Activated naive CD4-positive, alpha-beta T cell (primary cell): ENCODE measurements at places on chromosomes 2 and 18.

- DNase-seq = no peak
These were observed 130.9 kb upstream of the RND3 start for GRCh38 chr2:150618245-150618895.

GRCh38 chr2:102783506-102784183, 21.8 kb downstream of the TMEM182 start:
- DNase-seq = no peak

DNA sequence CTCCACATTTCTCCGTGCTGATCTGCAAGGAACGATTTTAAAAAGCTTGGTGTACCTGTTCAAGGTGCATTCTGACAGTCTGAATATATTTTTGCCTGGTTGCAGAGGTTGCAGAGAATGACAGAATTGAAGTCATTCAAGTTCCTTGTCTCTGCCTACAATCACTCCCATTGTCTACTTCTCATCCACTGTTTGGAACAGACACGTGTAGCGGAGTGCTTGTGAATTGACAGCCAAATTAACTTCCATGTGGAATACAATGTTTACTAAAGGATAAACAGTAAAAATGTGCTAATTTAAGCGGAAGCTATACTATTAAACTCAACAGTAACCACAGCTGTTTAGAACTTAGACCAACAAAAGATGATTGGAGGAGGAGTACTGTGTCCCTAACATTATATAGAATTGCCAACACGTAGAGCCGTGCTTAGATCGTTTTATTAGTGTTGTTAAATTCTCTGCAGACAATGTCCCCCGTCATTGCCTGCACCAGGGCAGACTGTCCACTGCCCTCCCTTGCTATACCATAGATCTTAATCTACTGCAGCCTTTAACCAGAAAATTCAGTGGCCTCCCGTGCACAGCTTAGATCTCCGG, 87.3 kb upstream of the ZCCHC2 start:
- DNase-seq = no peak

- DNase-seq = peak; percentile 19
These were observed 519 bp downstream of the METTL4 start for GRCh38 chr18:2570772-2571199.

DNA sequence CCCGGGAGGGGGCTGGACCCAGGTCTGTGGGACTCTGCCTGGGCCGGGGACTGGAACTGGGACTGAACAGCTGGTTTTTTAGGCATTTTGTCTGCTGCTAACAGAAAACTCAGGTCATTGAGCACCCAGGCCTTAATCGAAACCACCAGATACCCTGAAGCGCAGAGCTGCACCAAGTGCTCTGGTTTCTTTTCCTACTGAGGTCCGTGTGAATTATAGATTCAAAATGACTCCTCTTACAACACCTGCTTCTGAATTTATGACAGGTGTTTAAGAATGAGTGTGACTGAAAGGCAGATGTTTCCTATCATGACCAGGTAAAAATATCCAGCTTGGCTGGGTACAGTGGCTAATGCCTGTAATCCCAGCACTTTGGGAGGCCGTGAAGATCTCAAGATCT, 47.8 kb downstream of the TRAPPC12 start:
- DNase-seq = no peak

- no peak for DNase-seq
These were observed 15.0 kb upstream of the CTDP1 start for GRCh38 chr18:79664525-79665125.

GRCh38 chr2:171390941-171391516, 42.8 kb downstream of the METTL8 start:
- no peak for DNase-seq

DNA sequence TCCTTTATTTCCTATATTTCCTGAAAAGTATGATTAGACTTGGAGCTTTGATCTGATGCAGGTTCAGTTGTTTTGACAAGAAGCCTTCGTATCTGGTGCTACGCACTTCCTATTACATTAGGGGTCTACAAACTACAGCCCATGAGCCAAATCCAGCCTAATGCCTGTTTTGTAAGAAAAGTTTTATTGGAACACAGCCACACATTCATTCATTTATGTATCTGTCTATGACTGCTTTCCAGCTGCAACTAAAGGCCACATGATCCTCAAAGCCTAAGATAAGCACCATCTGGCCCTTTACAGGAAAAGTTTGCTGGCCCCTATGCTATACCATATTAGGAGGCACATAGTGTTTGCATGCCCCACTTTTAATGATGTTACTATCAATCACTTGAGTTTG, 26.0 kb downstream of the EIF2AK3 start:
- DNase-seq = no peak

- peak; percentile 35 for DNase-seq
These were observed 4.2 kb upstream of the POU3F3 start for GRCh38 chr2:104849618-104850141.

GRCh38 chr2:147231081-147231480, 613.7 kb upstream of the ACVR2A start:
- DNase-seq = no peak

DNA sequence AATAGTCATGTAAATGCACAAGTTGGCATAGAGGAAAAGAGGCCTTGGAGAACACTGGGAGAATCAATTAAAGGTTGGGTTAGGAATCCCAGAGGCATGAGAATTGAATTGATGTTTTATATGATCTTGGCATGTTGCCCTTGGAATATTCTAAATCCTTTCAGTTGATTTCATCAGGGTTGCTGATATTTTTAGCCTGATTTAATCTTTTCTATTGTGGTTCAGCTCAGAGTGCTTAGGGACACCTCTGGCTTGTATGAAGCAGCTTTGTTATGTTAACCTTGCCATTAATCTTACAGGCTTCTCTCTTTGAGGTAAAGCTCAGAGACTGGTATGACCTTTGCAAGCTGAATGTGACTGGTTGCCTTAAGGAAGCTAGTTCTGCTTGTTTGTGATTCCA, 64.4 kb upstream of the LYPD6B start:
- DNase-seq = no peak

- peak; percentile 42 for DNase-seq
These were observed 50.0 kb downstream of the TMEM163 start for GRCh38 chr2:134668821-134669220.

GRCh38 chr18:76379226-76380126, 115.6 kb downstream of the ZNF516 start:
- no peak for DNase-seq

DNA sequence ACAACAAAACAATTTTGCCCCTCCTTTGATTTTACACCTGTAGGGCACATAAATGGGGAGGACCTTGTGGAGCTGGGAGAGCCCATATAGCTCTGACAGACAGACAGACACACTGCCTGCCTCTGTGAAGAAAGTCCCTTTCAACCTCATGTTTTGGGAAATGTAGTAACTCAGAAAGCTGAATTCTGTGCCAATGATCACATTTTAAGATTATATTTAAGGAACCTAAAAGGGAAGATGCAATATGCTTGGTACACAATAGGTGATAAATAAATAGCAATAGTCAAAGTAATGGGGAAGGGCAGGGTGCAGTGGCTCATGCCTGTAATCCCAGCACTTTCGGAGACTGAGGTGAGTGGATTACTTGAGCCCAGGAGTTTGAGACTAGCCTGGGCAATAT, 446.4 kb upstream of the ID2 start:
- DNase-seq = no peak

GRCh38 chr2:69060938-69061501, 48.0 kb downstream of the ANTXR1 start:
- no peak for DNase-seq

GRCh38 chr2:237159006-237159911, 73.6 kb downstream of the COPS8 start:
- DNase-seq = no peak

DNA sequence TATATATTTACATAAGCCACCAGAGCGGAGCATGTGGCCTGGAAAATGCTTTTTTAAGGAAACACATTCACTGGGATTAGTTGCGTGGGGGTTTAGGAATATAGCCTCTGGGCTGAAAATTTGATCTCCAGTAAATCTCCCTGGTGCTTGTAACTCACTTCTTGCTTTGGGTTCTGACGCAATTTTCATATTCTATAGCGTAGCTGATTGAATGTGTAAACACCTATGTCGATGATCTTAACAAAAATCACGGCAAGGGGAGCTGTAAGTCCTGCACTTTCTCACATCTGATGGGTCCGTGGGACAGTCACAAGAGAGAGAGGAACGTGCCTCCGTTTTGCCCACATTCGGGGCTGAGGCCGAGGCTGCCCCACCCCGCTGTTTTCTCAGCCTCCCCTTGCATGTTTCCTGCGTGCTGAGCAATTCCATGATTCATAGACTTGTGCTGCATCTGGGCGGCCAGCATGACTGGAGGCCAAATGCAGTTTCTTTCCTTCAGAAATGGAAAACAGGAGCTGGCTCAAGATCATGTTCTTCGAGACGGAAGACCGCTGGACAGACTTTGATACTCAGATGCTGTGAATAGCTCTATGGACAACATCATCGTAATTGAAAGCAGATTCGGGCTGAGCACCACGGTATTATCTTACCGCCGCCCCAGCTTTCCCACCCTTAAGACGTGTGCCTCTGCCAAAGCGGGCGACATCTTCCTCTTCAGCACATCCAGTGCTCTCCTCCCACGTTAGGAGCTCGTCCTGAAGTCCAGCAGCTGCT, 109.2 kb downstream of the TMEM18 start:
- DNase-seq = no peak

- DNase-seq = no peak
These were observed 942.2 kb downstream of the CNTNAP5 start for GRCh38 chr2:124967325-124967724.

DNA sequence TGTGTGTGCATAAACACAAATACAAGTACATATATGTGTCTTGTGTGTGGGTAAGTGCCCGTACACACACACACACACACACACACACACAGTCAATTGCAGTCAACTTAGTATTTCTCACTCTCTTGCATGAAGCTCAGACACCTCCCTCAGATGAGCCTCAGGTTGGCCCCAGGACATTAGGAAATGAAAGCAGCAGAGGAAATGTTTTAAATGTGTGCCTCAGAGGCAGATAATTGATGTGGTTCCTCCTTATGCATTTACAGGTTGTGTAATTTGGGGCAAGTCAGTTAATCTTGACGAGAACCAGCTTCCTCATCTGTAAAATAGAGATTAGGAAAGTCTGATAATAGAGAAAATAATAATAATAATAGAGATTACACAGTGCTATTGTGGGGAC, 814.0 kb upstream of the ID2 start:
- DNase-seq = no peak

- no peak for DNase-seq
These were observed 164.0 kb downstream of the HDAC4 start for GRCh38 chr2:239236808-239237205.

GRCh38 chr18:58032233-58032632, 11.8 kb upstream of the NEDD4L start:
- no peak for DNase-seq

DNA sequence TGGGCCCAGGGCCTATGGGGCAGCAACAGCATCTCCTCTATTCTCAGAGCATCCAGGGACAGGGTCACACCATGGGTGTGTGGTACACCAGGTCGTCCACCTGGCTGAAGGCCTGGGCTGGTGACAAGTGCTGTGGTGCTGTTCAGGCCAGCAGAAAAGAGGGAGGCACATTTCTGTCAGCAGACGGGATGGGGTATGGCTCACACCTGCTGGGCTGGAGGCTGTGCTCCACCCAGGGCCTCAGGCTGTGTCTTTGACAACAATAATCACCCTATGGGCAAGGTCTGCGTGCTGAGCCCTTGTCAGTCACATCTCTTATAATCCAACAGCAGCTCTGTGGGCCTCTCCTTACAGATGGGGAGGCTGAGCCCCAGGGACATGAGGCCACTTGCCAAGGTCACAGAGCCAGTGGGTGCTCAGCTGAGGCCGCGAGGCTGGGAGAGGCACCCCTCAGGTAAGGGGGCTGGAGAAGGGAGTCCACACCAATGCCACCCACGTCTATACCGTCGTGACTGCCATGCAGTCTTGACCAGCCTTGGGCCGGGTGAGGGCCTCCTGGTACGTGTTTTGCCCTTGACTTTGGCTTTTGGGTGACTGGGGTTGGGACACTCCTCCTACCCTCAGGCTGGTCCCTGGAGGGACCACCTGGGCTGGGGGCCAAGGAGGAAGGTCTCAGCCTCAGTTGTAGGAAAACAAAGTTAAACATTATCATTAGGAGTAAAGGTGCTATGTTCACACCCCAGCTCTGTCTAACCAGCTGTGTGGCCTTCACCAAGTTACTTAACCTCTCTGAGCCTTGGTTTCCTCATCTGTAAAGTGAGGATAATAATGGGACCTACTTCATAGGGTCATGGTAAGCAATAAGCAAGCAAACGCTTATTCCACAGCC, 5.6 kb upstream of the HS6ST1 start:
- DNase-seq = no peak

- DNase-seq = no peak
These were observed 6.8 kb downstream of the ACTR1B start for GRCh38 chr2:97656905-97657587.

- DNase-seq = no peak
These were observed 22.3 kb upstream of the GPC1 start for GRCh38 chr2:240412975-240413812.

GRCh38 chr2:68352651-68353391, 12.3 kb upstream of the PLEK start:
- no peak for DNase-seq

GRCh38 chr18:6487968-6488367, 73.3 kb upstream of the L3MBTL4 start:
- no peak for DNase-seq

DNA sequence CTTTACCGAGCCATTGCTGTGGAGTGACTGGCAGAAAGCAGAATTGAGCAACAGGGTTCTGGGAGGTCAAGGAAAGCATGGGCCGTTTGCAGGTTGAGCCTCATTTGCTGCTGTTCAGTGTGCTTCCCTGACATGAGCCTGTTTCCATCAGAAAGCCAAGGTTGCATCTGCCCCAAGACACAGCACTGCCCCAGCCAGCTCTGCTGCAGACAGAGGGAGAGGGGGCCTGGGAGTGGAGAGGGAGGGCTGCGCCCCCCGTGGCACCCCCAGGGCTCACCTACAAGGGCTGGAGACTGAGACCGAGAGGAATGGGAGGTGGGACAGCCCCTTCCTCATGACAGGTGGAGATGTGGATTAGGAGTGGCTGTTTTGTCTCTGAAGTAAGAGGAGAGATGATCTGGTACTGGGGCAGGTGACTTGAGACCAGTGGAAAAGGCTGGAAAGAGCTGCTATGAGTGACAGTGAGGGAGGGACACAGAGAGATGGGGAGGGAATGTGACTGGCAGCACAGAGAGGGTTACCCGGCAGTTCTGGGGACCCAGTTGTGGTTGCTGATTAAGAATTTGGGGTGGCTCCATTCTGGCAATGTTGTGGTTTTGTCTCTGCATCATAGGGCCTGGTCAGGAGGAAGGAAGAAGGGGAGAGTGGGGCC, 218.0 kb downstream of the DYSF start:
- no peak for DNase-seq

GRCh38 chr2:69773206-69773605, 31.3 kb downstream of the ANXA4 start:
- DNase-seq = no peak

DNA sequence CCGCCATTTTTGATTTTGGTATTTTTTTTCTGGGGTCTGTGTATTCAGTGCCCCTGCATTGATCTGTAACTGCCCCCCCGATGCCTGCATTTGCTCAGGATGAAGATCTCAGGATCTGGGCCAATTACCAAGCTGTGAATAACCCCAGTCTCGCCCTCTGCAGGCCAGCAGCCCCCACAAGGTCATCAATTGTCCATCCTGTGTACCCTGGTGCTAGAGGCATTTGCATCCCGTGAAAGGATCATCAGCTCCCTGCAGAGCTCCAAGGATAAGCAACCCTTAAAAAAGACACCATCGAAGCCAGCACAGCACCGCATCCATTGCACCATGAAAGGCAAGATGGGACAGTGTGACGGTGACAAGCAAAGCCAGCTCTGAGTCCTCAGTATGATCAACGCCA, 154.1 kb upstream of the KLHL29 start:
- DNase-seq = no peak
